ENCODE measurements at places on chromosomes 5 and 9. TPM values are rescaled to one million over a fixed set of nuclear protein-coding genes. Genes with fewer than 3 reads are reported as not detected.

- no peak overlapping the region for H3K27ac ChIP-seq
- no peak overlapping the region for H3K4me3 ChIP-seq
- H3K36me3 ChIP-seq = no peaks in the 10 kb centered on the region
- H3K4me1 ChIP-seq = no peaks in the 10 kb centered on the region
Measured at GRCh38 chr5:34057118-34057517, 14.1 kb upstream of the C1QTNF3 start.

Gene EGFLAM
- total RNA-seq = not detected

Gene SLC6A18
- not detected for total RNA-seq

GRCh38 chr5:473551-474192 lies 30.7 kb downstream of the EXOC3 start:
- peak overlapping the region; percentile 78 for H3K4me3 ChIP-seq
- no peaks in the 10 kb centered on the region for H3K36me3 ChIP-seq
- DNase-seq = peak; percentile 56
- H3K4me1 ChIP-seq = peaks cover 21% of the 10 kb centered on the region
- peaks cover 7% of the 10 kb centered on the region for H3K27me3 ChIP-seq

Gene PCDHAC1
- not detected for total RNA-seq

Gene CDC20B
- not detected for total RNA-seq

DNA sequence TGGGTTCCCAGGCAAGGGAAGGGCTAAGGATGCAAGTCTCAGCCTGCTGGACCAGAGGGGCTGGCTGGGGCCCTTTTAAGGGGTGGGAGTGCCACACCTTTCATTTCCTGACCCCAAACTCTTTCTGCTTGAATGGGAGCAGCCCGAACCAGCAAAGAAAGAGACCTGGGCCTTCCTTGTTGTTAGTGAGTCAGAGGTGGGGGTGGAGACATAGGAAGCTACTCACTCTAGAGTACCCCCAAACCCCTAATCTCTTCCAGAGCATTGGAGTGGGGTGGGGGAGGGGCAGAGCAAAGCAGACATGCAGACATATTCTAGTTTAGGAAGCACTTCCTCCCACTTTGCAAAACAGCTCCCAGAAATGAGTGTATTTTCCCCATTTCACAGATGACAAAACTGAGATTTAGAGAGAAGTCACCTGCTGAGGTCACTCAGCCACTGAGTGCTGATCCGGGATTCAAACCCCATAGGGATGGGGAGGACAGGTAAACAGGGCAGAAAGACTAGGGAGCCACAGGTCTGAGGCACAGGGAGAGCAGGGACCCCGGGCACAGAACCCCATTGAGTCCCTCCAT lies 6.0 kb upstream of the AQP3 start:
- DNase-seq = no peak
- H3K36me3 ChIP-seq = no peaks in the 10 kb centered on the region
- no peaks in the 10 kb centered on the region for H3K27me3 ChIP-seq
- no peak overlapping the region for H3K27ac ChIP-seq
- peaks cover 51% of the 10 kb centered on the region for H3K4me1 ChIP-seq
- H3K4me3 ChIP-seq = no peak overlapping the region

DNA sequence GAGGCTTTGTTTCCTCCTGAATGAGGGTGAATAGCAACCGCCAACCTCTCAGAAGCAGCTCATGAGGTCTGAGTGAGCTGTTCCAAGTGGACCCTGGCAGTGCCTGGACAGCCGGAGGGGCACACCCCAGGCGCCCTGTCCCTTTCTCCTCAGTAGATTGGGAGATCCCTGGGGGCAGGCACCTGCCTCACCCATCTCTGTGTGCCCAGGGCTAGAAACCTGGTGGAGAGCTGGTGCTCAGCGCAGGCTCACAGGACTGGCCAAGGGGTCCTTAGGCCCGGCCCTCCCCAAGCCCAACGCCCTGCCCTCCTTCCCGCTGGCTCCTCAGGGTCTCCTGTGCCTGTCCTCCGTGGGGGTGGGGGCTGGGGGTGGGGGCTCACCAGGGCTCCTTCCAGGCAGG lies 14.9 kb upstream of the MAPK9 start:
- no peak overlapping the region for H3K4me3 ChIP-seq
- no peaks in the 10 kb centered on the region for H3K4me1 ChIP-seq
- H3K36me3 ChIP-seq = no peaks in the 10 kb centered on the region
- no peaks in the 10 kb centered on the region for H3K27me3 ChIP-seq
- no peak overlapping the region for H3K27ac ChIP-seq

Gene TOR2A
- total RNA-seq = 30.7 TPM

- peak overlapping the region; percentile 19 for H3K4me3 ChIP-seq
- H3K36me3 ChIP-seq = no peaks in the 10 kb centered on the region
- peaks cover 6% of the 10 kb centered on the region for H3K4me1 ChIP-seq
- no peaks in the 10 kb centered on the region for H3K27me3 ChIP-seq
Measured at GRCh38 chr5:58760222-58760621, 177.3 kb downstream of the RAB3C start.
